ENCODE measurements at places on chromosomes 6 and 20. TPM values are rescaled to one million over a fixed set of nuclear protein-coding genes. Genes with fewer than 3 reads are reported as not detected.

Gene NOTCH4
- total RNA-seq: 0.36 TPM

Gene ZNF311
- total RNA-seq: 0.07 TPM

Gene SAPCD1
- total RNA-seq: 2.7 TPM

Gene SF3B5
- 210 TPM for total RNA-seq

Gene KCNQ2
- 0.81 TPM for total RNA-seq

Gene PRSS35
- 0.05 TPM for total RNA-seq

Gene MYH7B
- not detected for total RNA-seq

Gene LY6G6F
- not detected for total RNA-seq

Gene DEF6
- 0.03 TPM for total RNA-seq

Gene EDN1
- total RNA-seq: 45.7 TPM

Gene GOPC
- 18.9 TPM for total RNA-seq

Gene BEND6
- total RNA-seq: 1.4 TPM

Gene HUS1B
- total RNA-seq: 0.35 TPM

Gene ADTRP
- total RNA-seq: 0.36 TPM

Gene IL17A
- total RNA-seq: not detected

Gene HSPA1A
- 374 TPM for total RNA-seq

Gene FAM110A
- 11.7 TPM for total RNA-seq

Gene SALL4
- 1.4 TPM for total RNA-seq

Gene CLDN20
- not detected for total RNA-seq
